ENCODE measurements at places on chromosomes 6 and 20.

DNA sequence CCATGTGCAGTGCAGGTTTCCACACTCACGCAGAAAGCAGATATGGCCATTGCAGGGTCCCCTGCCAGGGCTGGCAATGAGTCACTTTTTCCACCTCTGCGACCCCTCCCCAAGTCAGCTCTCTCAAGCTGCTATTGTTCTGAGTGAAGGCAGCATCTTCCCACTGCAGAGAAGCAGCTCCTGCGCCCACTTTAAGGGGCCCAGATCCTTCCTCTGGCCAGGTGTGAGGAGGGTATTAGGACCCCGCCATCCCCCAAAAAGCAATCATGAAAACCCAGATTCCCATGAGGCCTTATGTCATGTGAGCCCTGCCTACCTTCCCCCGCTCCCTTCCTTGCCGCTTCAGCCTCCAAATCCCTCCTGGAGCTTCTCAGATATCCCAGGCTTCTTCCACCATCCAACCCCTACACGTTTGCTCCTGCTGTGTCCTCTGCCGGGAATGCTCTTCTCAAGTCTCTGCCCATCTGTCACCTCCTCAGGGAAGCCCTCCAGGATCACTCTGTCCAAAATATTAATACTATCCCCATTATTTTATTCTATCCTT, 220.3 kb downstream of the NFATC2 start:
- no peak for DNase-seq

DNA sequence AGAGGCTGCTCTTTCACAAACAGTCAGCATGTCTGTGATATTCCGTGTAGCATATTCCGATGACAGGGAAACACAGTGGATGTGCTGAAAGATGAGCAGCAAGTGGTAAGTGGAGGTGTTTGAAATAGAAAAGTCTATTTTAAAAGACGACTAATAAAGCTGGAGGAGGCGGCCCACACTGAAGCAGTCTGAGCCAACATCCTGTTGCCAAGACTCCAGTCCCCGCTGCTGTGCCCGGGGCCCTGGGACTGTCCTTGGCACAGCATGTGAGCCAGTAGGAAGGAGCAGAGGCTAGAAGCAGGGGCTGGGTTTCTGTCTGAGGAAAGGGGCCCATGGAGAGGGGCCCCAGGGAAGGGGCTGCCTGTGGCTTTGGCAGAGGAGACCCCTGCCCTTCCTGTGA, 351.5 kb upstream of the CHD6 start:
- DNase-seq: no peak

DNA sequence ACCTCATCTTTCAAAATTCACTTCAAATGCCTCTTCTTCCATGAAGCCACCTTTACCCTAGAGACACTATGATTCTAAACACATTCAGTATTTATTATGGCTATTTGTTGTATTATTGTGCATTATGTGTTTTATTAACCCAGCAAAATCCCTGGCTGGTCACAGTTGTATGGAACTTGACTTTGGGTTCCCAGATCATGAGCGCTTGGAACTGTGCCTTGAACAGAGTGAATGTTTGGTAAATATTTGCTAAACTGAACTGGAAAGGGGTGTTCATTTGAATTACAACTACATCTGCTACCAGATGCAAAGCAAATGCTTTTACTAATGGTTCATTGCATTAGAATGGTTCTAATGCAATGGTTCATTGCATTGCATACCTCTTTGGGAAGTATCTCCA, 259.8 kb downstream of the PKHD1 start:
- DNase-seq: no peak

- no peak for DNase-seq
Measured at GRCh38 chr20:63847237-63848002, 13.9 kb upstream of the ABHD16B start.

- DNase-seq: peak; percentile 59
Measured at GRCh38 chr6:138588805-138589434, 89.6 kb upstream of the NHSL1 start.

DNA sequence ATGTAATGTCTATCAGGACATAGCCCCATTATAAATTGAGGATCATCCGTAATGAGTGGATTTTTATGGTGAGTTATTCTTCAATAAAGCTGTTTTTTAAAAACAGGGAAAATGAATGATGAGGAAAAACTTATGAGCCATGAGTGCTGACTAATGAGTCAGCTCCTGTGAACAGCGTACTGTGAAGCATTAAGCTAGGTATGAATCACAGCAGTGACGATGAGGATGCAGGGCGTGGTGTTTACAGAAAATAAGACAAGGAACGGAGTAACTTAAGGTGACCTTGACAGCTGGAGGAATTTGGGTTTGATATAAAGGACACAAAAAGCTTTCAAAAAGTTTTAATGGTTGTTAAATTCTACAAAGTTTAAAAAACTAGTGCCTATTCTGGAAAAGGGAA, 96.3 kb downstream of the FOXF2 start:
- DNase-seq: peak; percentile 69

DNA sequence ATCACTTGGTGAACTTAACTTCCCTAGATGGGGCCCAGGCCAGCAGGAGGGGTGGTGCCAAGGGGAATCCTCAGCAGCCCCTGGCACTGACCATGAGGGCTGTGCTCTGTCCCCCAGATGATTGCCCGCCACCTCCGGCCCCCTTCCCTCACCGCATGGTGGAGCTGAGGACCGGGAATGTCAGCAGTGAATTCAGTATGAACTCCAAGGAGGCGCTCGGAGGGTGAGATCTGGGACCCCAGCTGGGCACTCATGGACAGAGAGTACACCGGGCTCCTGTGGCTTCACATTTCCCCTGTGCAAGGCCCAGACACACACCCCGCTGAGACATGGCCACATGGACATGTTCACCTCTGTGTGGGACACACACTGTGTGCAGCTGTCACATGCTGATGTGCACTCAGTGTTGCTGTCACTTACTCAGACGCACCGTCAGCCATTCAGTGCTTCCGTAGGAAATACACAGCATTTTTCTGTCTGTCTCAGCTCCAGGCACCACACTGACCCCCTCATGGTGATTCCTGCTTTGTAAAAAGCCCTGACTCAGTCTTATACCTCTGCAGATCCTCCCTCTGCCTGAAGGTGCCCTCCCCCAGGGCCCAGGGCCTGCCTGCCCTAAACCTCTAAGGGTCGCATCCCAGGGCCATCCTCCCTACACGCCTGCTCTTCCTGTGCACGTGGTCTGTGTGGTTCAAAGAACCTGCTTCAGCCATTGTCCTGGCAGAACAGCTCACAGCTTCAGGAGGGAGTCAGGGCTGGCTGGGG, 4.4 kb downstream of the MYLK2 start:
- no peak for DNase-seq

DNA sequence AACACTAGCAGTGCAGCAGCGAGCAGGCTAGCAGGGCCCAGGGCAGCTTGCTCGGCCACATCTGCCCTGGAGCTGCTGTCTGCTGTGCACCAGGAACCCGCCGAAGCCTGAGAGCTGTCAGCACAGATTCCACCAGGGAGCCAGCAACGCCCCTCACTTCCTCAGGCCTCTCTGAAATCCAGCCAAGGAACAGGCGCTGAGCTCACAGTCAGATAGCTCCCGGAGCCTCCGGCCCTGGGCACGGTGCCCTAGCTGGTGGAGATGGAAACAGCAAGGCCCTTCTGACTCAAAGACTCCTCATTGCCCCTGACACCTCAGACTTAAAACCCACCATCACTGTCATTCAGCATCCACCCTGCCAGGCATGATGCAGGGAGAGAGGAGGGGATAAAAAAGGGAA, 839.4 kb downstream of the MAFB start:
- DNase-seq: no peak

- DNase-seq: no peak
Measured at GRCh38 chr6:130425537-130425936, 59.7 kb downstream of the TMEM200A start.

DNA sequence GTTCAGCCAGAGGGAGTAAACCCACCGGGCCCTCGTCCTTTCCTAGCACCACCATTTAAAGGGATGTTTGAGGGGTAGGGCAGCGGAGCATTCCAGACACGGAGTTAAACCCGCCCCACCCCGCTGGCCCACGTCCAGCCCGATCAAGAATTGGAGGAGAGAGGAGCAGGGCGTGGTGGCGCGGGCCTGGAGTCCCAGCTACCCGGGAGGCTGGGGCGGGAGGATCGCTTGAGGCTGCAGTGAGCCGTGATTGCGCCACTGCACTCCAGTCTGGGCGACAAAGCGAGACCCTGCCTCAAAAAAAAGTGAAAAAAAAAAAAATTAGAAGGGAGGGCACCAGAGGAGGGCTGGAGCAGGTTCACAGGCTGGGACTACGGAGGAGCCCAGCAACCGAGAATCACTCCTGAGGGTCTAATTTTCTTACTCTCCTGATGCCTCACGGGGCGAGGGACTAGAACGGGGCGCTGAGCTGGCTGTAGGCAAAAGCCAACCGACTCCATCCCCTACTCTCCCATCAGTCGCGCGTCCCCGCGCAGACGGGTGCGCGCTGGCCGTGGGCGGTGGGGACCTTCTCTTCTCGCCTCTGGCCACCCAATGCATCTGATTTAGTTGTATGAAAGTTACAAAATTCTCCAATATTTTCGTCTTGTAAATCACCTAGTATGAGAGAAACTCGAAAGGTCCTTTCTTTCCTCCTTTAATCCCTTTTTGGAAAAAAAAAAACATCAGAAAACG, 6.1 kb upstream of the HSPA1B start:
- DNase-seq: peak; percentile 79

DNA sequence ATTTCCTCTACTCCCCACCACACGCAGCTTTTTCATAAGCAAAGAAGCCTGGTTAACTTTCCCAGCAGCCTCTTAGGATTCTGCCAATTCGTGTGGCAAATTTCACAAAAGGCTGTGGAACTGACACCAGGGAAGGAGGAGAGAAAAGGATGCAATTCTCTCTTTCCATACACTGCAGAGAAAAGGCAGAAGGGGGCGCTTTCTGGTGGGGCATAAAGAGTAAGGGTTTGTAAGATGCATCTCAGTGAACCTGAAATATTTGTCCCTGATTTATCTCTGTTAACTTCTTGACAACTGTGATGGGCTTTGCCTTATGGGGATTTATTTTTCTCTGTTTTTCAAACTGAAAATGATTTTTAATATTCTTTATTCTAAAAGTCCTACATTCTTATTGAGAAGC, 45.5 kb upstream of the GLP1R start:
- DNase-seq: no peak

- no peak for DNase-seq
Measured at GRCh38 chr6:151247490-151247889, 7.7 kb downstream of the AKAP12 start.

GRCh38 chr6:125787791-125788190, 3.0 kb upstream of the NCOA7 start:
- DNase-seq: no peak

GRCh38 chr6:108947114-108947854, 99.1 kb downstream of the ARMC2 start:
- DNase-seq: peak; percentile 80

DNA sequence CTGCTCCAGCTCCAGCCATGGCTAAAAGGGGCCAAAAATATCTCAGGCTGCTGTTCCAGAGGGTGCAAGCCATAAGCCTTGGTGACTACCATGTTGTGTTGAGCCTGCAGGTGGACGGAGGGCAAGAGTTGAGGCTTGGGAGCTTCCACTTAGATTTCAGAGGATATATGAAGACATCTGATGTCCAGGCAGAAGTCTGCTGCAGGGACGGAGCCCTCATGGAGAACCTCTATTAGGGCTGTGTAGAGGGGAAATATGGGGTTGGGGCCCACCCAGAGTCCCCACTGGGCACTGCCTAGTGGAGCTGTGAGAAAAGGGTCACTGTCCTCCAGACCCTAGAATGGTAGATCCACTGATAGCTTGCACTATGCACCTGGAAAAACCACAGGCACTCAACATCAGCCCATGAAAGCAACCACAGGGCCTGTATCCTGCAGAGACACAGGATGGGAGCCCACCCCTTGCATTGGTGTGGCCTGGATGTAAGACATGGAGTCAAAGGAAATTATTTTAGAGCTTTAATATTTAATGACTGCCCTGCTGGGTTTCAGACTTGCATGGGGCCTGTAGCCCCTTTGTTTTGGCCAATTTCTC, 70.5 kb downstream of the NINL start:
- DNase-seq: no peak

DNA sequence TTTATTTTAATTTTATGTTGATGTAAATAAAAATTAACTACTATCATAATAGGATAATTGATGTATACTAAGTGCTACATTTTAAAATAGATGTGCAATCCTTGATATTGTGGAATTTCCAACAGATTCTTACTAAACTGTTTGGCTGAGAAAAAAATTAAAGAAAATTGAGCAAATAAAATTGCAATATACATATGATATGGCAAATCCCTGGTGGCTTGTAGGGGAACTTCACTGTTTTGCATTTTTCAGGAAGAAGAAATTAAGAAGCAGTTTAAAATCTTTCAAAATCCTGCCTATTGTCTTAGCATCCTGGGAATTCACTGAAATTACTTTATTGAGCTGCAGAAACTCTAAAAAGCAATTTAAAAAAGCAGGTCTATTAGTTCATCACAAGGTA, 191.4 kb upstream of the ADGRB3 start:
- DNase-seq: no peak

GRCh38 chr20:58140787-58141425, 87.5 kb downstream of the ANKRD60 start:
- no peak for DNase-seq

GRCh38 chr20:36238760-36239159, 2.5 kb downstream of the AAR2 start:
- DNase-seq: no peak

- DNase-seq: no peak
Measured at GRCh38 chr6:64034291-64034690, 398.7 kb downstream of the PHF3 start.

- DNase-seq: no peak
Measured at GRCh38 chr20:24699321-24700165, 230.1 kb downstream of the SYNDIG1 start.

DNA sequence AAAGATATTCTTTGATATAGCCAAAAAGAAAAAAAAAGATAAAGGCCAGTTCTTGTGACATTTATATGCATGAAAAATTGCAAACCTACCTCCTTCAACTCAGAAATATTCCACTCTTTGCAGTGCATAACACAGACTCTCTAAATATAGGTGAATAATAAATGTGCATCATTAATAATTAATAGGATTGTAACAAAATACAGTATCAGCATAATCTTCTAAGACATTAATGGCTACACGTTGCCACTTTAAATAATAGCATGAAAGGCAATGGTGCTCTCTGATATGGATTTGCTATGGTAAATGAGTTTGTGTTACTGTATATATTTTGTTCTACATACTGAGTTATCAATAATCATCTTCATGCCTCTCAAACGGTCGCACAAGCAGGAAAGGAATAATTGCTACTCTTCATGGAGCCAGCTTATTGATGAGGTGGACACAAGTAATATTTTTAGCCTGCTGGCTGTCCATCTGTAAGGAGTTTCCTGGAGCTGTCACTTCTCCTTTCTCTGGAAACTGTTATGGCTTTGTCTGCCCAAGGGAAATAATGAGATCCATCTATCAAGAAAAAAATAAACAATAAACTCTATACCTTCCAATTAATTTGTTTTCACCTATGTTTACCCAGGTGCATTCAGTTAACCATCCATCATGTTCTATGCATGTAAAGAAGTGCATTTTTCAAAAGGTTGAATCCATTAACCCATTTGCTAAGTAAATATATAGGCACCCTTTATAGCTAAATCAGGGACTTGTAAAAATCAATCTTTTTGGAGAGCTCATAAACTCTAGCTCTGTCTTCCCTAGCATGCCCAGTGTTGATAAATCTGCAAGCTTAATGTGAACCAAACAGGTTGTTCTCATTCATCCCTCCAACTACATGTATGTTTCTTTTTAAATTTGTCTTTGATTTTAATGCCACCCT, 253.0 kb downstream of the NKAIN2 start:
- no peak for DNase-seq

Measured in Caki2 (cell line).